ENCODE measurements at places on chromosomes 1 and 21. TPM values are rescaled to one million over a fixed set of nuclear protein-coding genes. Genes with fewer than 3 reads are reported as not detected.

DNA sequence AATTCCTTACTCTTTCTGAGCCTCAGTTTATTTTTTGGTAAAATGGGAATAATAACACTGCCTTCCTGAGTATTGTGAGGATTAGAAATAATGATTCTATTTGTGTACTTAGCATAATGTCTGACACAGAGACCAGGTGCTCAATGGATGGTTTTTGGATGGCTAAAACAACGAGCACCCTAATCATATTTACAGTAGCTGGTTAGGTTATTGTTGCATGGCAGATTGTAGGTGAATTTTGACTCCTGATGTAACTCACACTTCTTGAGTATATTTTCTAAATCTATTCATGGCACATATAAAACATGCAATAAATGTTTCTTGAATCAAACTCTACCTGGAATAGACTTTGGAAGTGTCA lies 11.9 kb upstream of the DUSP10 start:
- H3K4me3 ChIP-seq, result peak overlapping the region; percentile 43
- peaks cover 38% of the 10 kb centered on the region for H3K36me3 ChIP-seq
- H3K27me3 ChIP-seq, result no peaks in the 10 kb centered on the region
- DNase-seq, result no peak

DNA sequence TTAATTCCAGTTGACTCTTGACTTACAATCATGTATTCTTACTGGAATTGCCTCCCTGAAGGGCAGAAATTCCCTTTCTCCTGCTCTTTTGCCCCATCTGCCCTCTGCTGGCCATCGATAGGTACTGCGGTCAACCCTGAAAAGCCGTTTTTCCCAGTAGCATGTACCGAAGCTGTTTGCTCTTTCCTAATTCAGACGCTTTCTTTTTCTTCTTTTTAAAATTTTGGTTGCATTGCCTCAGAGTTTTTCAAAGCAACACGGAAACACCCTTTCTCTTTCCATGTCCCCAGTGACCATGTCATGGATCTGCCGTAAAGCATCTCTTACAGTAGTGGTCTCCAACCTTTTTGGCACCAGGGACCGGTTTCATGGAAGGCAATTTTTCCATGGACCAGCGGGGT lies 164.2 kb upstream of the C1orf21 start:
- H3K4me3 ChIP-seq, result no peak overlapping the region
- peaks cover 3% of the 10 kb centered on the region for H3K27me3 ChIP-seq
- H3K27ac ChIP-seq, result no peak overlapping the region
- H3K36me3 ChIP-seq, result no peaks in the 10 kb centered on the region
- peak; percentile 33 for DNase-seq
- H3K4me1 ChIP-seq, result no peaks in the 10 kb centered on the region

GRCh38 chr1:206005778-206006180 lies 2.6 kb upstream of the RAB7B start:
- no peak overlapping the region for H3K4me3 ChIP-seq
- H3K36me3 ChIP-seq, result no peaks in the 10 kb centered on the region
- DNase-seq, result no peak
- peaks cover 8% of the 10 kb centered on the region for H3K4me1 ChIP-seq
- H3K27me3 ChIP-seq, result no peaks in the 10 kb centered on the region

DNA sequence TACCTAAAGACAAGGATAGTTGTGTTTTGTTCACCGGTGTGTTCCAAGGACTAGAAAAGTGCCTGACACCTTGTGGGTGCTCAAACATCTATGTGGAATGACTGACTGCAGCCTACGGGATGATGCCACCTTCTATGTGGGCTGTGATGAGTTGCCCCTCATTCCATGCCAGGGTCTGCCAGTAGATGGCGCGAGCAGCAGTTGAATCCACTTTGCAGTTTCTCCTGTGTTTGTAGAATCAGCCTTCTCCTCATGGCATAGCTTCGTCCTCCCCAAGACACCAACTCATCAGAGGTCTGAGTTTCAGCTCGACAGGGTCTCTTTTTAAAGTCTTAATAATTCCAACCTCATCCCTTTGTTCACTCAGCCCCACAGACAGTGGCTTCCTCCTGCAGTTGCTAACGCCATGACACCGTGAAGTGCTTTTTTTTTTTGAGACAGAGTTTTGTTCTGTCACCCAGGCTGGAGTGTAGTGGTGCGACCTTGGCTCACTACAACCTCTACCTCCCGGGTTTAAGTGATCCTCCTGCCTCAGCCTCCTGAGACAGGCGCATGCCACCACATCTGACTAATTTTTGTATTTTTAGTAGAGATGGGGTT lies 133.7 kb downstream of the CAPN8 start:
- H3K36me3 ChIP-seq, result no peaks in the 10 kb centered on the region
- peaks cover 15% of the 10 kb centered on the region for H3K27me3 ChIP-seq
- no peak overlapping the region for H3K27ac ChIP-seq

DNA sequence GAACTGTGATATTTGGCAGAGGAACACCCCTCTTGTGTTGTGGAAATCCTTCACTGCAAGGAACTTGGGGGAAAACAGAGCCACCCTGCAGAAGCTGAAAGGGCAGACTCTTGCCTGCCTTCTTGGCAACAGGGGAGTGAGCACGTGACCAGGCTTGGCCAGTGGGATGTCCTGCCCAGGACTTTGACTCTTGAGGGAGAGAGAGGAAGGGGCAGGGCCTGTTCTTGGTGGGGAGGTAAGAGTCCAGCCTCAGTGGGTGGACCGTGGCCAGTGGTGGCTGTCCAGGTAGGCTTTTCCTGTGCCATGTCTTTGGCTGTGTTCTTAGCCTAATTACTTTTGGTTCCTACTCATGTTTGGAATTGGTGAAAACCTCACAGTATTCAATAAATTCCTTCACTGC lies 8.6 kb upstream of the AK2 start:
- no peaks in the 10 kb centered on the region for H3K36me3 ChIP-seq
- peaks cover 4% of the 10 kb centered on the region for H3K27me3 ChIP-seq
- H3K4me1 ChIP-seq, result peaks cover 24% of the 10 kb centered on the region
- no peak for DNase-seq
- no peak overlapping the region for H3K4me3 ChIP-seq

GRCh38 chr21:30839304-30839703 lies 9.7 kb upstream of the KRTAP7-1 start:
- H3K36me3 ChIP-seq, result no peaks in the 10 kb centered on the region
- no peaks in the 10 kb centered on the region for H3K4me1 ChIP-seq
- no peak overlapping the region for H3K27ac ChIP-seq
- no peak overlapping the region for H3K4me3 ChIP-seq
- H3K27me3 ChIP-seq, result peaks cover 2% of the 10 kb centered on the region
- no peak for DNase-seq

- no peak for DNase-seq
- H3K36me3 ChIP-seq, result peaks cover 52% of the 10 kb centered on the region
- peaks cover 31% of the 10 kb centered on the region for H3K4me1 ChIP-seq
- no peak overlapping the region for H3K4me3 ChIP-seq
- no peaks in the 10 kb centered on the region for H3K27me3 ChIP-seq
Measured at GRCh38 chr1:32939655-32940371, 24.8 kb downstream of the RNF19B start.

GRCh38 chr1:156553860-156554485 lies 18.4 kb downstream of the IQGAP3 start:
- no peak overlapping the region for H3K4me3 ChIP-seq
- DNase-seq, result no peak
- no peak overlapping the region for H3K27ac ChIP-seq
- H3K4me1 ChIP-seq, result peaks cover 2% of the 10 kb centered on the region

- H3K27ac ChIP-seq, result no peak overlapping the region
- no peak overlapping the region for H3K4me3 ChIP-seq
- H3K4me1 ChIP-seq, result no peaks in the 10 kb centered on the region
Measured at GRCh38 chr21:42474043-42474831, 21.8 kb downstream of the RSPH1 start.

GRCh38 chr1:219304227-219305226 lies 130.8 kb downstream of the LYPLAL1 start:
- no peak for DNase-seq
- no peak overlapping the region for H3K27ac ChIP-seq
- H3K36me3 ChIP-seq, result no peaks in the 10 kb centered on the region
- H3K27me3 ChIP-seq, result no peaks in the 10 kb centered on the region

- no peak overlapping the region for H3K4me3 ChIP-seq
- no peak overlapping the region for H3K27ac ChIP-seq
- DNase-seq, result no peak
- peaks cover 2% of the 10 kb centered on the region for H3K27me3 ChIP-seq
- no peaks in the 10 kb centered on the region for H3K36me3 ChIP-seq
- H3K4me1 ChIP-seq, result no peaks in the 10 kb centered on the region
Measured at GRCh38 chr1:163085904-163086268, 16.7 kb downstream of the RGS4 start.

DNA sequence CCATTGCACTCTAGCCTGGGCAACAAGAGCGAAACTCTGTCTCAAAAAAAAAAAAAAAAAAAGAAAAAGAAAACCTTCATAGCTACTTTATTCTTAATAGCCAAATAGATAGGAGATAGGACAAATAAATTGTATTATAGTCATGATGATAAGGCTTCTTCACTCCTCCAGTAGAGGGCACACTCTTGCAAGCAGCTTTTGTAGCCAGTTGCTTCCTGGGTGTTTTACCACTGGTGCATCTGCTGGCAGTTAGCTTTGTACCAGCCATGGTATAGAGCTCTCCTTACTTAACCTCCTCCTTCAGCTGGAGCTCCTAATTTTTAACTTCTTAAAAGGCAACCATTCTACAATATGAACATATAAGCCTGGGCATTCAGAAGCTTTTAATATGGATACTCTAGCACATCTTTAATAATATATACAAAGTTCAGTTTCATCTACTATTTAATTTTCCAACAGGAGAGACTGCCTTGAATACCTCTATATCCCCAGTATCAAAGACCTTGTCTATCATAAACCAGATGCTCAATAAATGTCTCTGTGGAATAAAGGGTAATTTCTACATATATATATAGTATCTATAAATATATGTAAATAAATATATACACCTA lies 35.8 kb downstream of the EVI5 start:
- DNase-seq, result no peak
- peaks cover 11% of the 10 kb centered on the region for H3K27me3 ChIP-seq
- H3K36me3 ChIP-seq, result no peaks in the 10 kb centered on the region
- H3K4me1 ChIP-seq, result no peaks in the 10 kb centered on the region
- H3K27ac ChIP-seq, result no peak overlapping the region

DNA sequence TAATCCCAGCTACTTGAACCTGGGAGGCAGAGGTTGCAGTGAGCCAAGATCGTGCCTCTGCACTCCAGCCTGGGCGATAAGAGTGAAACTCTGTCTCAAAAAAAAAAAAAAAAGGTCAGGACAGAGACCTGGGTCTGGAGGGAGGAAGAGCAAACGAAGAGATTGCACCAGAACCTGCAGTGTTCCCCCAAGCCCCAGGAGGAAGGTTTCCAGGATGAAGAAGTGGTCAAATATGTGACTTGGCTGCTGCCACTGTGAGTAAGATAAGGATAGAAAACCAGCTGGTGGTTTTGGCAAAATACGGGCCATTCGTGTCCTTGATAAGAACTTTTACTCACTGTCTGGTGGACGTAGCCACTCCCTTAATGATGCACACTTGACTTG lies 42.2 kb downstream of the CLDN14 start:
- H3K4me1 ChIP-seq, result no peaks in the 10 kb centered on the region
- no peak for DNase-seq
- H3K36me3 ChIP-seq, result no peaks in the 10 kb centered on the region

DNA sequence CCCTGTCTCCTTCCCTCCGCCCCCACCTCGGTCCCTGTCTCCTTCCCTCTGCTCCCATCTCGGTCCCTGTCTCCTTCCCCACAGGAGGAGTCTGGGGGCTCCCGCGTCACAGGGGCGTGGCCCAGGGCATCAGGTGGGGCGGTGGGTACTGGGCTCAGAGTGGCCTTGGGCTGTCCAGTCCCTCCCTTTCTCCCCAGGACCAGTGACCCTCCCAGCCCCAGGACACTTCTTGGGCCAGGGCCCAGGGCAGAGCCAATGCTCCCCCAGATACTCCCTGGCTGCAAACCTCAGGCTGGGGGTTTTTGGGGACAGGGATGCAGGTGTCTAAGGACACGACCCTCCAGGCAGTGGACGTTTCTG lies 6.8 kb upstream of the RNF223 start:
- DNase-seq, result peak; percentile 27
- no peak overlapping the region for H3K4me3 ChIP-seq
- peaks cover 2% of the 10 kb centered on the region for H3K4me1 ChIP-seq
- no peak overlapping the region for H3K27ac ChIP-seq
- H3K36me3 ChIP-seq, result peaks cover 2% of the 10 kb centered on the region

- peak within 1 kb of the TSS; percentile 94 for H3K4me3 ChIP-seq
- peak within 1 kb of the TSS; percentile 94 for H3K27ac ChIP-seq
- H3K4me1 ChIP-seq, result peaks cover 54% of the 10 kb centered on the region
- peaks cover 52% of the 10 kb centered on the region for H3K36me3 ChIP-seq
- DNase-seq, result peak; percentile 81
Measured at GRCh38 chr1:173477286-173478093, at the start of gene PRDX6. Gene PRDX6 (plus strand): TSS chr1:173477335. CDS start chr1:173477398, 63 bp downstream.

DNA sequence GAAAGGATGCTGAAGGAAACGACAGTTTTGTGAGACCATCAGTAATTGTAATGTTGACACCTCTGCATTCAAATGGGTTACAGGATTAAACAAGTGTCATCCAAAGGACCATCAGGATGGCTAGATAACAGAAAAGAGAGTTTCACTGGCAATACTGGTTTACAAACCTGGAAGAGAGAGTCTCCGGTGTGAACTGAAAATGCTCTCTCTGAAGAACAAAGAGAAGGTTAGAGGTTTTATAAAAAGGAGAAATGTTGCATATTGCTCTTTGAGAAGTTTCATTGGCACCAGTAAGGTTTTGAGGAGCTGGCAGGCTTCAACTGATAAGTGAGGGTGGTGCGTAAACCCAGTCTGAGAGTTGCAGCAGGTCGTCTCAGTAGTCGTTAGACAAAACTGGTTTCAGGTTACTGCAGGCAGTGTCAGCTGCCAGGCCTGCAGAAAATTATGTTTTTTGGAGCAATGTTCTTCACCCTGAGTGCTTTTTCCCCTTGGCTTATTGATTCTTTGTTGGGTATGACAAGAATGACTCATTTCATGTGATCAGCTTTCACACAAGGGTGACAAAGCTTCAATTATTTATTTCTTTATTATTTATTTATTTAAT lies 42.2 kb downstream of the KCNK1 start:
- no peak overlapping the region for H3K4me3 ChIP-seq
- H3K27me3 ChIP-seq, result peaks cover 3% of the 10 kb centered on the region
- DNase-seq, result no peak
- no peaks in the 10 kb centered on the region for H3K4me1 ChIP-seq
- no peaks in the 10 kb centered on the region for H3K36me3 ChIP-seq

GRCh38 chr1:59478822-59479221 lies 181.9 kb downstream of the FGGY start:
- no peak for DNase-seq
- H3K36me3 ChIP-seq, result no peaks in the 10 kb centered on the region
- H3K4me1 ChIP-seq, result peaks cover 21% of the 10 kb centered on the region
- H3K4me3 ChIP-seq, result no peak overlapping the region

GRCh38 chr1:84632673-84633434 lies 57.4 kb downstream of the SSX2IP start:
- H3K27ac ChIP-seq, result no peak overlapping the region
- H3K4me3 ChIP-seq, result no peak overlapping the region
- peaks cover 7% of the 10 kb centered on the region for H3K4me1 ChIP-seq
- H3K36me3 ChIP-seq, result no peaks in the 10 kb centered on the region
- DNase-seq, result no peak
- peaks cover 3% of the 10 kb centered on the region for H3K27me3 ChIP-seq

The KNCN gene
- total RNA-seq, result not detected

The MYOC gene
- not detected for total RNA-seq

The TNFRSF25 gene
- 137 TPM for total RNA-seq

The FCGR3B gene
- total RNA-seq, result not detected

The ARL8A gene
- total RNA-seq, result 56.5 TPM

The RAB42 gene
- total RNA-seq, result 0.50 TPM

The EIF4G3 gene
- 34.9 TPM for total RNA-seq

The PROX1 gene
- total RNA-seq, result not detected
